ENCODE measurements at places on chromosomes 1 and 21.

- DNase-seq: no peak
Observed at GRCh38 chr1:175176246-175176645, 16.3 kb downstream of the KIAA0040 start.

DNA sequence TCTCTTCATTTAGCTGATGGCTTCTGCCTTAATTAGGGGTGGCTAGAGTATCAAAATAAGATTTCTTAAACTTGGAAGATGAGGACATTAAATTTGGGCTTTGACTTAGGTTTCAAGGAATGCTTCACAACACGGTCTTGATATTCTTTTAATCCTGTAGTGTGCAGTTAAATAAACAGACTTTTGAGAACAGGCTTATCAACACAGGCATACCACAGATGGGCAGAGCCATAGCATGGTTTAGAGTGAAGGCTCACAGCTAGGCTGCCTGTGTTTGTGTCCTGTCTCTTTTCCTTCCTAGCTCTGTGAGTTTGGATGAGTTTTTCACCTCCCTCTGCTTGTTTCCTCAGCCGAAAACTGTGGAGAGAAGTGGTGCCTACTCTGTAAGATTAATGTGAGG, 102.3 kb upstream of the IPO9 start:
- no peak for DNase-seq

- DNase-seq: no peak
Observed at GRCh38 chr1:11784256-11784992, 21.3 kb downstream of the MTHFR start.

- peak; percentile 32 for DNase-seq
Observed at GRCh38 chr1:202807451-202807925, 733 bp downstream of the KDM5B start.

DNA sequence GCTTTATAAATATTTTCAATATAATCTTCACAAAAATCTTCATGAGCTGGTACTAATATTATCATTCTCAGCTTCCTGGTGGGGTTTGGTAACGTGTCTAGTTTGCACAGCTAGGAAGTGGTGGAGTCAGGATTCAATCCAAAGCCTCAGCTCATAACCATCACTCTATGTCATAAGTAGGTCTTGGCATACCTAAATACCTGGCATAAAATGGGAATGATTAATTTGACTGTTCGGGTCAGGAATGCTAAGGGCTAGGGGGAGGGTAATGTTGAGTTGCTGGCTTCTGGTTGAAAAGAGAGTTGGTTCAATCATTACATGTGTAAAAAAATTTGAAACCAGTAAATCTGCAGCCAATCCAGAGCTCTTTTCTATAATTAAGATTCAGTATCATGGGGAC, 5.6 kb upstream of the SAMSN1 start:
- DNase-seq: no peak

DNA sequence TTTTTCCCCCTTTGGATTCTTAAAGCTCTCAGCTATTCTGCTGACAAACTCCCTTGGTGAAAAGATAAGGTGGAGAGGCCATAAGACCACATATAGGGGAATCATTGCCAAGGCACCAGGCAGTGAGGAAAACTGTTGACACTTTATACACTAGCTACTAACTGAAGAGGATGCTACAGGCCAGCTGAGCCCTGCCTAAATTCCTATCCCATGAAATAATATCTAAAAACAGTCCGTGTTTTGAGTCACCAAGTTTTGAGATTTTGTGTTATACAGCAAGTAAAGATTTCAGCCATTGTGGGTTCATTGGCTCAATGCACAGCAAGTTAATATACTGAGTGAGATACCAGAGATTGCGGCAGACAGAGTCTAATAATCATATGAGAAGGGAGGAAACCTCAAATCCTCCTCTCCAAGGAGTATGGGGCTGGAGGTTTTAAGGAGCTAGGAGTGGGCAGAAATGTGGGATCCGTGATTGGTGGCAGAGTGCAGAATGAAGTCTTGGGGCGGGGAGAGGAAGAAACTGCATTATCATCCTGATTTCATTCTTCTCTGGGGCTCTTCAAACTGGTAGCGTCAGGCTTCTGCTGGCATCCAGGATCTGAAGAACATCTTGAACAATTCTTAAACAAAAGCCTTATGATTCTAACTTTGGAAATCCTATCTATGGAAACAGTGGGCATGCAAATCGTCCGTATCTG, 9.2 kb downstream of the CLDN8 start:
- no peak for DNase-seq

DNA sequence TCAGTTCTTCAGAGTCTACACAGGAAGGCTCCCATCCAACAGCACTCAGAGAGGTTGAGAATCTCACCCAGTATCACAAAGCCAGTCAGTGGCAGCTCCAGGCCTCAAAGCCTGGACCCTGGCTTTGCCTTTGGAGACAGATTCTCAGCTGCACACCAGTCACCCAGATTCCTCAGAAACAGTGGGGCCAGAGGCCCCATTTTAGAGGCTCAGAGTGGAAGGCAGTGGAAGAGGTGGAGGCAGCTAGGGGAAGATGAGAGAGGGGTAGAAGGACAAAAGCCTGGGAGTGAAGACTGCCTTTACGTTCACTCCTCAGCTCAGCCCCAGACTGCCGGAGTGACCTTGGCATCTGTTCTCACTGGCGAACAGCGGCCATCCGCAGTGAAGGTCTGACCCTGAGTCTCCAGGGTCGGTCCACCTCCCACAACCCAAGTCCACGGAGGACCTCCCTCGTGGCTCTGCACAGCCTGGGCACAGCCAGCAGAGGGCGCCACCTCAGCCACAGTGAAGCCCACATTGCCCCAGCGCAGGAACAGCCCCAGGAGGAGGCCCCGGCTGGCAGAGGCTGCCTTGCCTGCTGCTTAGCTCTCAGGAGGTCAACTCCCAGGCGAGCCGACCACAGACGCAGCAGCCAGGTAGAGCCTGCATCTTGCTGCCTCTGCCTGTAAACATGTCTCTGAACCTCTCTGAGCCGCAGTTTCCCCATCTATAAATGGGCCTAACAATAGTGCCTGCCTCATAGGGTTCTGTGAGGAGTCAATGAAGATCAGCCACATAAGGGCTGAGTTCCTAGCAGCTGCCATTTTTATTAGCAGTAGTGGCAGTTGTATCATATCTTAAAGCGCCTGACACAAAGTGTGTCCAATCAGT, 5.9 kb upstream of the FNDC5 start:
- peak; percentile 62 for DNase-seq

DNA sequence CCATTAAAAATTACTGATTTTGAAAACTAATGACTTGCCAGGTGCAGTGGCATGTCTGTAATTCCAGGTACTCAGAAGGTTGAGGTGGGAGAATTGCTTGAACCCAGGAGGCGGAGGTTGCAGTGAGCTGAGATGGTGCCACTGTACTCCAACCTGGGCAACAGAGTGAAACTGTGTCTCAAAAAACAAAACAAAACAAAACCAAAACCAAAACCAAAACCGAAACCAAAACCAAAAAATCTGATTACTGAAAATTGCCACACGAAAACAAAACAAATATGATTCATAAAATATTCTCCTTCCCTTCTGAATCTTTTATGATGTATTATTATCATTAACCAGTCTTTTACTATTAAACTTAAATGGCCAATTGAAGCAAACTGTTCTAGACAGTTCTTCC, 74.1 kb downstream of the SERINC2 start:
- no peak for DNase-seq

DNA sequence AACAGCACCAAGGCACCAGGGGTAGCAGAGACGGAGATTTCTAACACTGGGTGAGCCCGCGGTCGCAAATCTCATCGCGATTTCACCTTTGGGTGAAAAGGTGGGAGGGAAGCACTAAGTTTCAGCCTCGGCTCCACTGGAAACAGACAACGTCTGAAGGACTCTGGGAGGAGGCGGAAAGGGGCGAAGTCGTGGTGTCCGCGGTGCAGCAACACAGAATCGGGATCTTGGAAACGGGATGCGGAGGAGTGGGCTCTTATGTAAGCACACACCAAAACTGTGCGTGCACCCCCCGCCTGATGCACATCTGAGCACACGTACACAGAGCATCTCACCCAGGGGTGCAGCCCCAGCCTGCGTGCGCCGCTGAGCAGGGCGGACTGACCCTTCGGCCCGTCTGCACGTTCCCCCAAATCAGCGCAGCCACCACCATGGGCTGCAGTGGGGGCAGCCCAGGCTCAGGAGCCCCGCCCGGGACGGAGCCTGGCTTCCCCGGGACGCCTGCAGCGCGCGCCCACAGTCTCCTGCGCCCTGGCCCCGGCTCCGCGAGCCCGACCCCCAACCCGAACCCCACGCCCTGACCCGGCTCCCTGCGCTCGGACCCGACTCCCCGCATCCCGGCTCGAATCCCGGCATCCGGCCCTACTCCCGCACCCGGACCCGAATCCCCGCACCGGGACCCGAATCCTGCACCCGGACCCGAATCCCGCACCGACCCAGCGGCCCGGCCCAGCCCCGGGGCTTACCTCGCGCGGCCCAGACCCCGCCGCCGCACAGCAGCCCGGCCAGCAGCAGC, 670 bp downstream of the CLSTN1 start:
- no peak for DNase-seq

DNA sequence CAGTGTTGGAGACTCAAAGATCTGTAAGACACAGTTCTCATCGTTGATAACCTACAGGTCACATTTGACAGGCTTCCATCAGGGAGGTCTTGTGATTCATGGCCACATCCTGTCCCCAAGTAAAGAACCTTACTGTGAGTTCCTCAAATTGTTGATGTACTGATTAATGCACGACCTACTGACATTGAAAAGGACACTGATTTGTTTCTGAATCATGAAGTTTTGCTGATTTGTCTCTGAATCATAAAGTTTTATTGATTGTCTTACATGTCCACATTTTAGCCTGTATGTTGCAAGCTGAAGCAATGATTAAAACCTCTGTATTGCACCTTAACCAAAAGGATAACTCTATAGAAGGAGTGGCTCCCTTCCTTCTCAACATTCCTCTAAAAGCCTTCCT, 476.3 kb upstream of the RUNX1 start:
- no peak for DNase-seq

- DNase-seq: no peak
Observed at GRCh38 chr21:38597421-38597820, 99.1 kb upstream of the ERG start.

- no peak for DNase-seq
Observed at GRCh38 chr1:29752141-29752540, 515.8 kb downstream of the PTPRU start.

DNA sequence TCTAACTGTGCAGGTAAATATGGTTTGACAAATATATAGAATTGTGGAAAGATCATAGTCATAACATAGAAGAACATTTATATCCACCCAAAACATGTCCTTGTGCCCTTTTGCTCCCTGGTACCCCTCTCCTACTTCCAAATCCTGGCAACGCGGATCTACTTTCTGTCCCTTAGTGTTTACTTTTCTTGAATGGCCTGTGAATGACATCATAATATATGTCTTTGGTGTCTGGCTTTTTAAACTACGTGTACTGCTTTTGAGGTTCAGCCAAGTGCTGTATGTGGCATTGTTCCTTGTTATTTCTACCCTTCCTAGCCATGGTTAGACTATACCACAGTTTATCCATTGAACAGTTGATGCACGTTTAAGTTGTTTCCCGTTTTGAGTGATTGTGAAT, 155.6 kb downstream of the SDCCAG8 start:
- no peak for DNase-seq

GRCh38 chr1:70382682-70383081, 28.2 kb upstream of the ANKRD13C start:
- no peak for DNase-seq

DNA sequence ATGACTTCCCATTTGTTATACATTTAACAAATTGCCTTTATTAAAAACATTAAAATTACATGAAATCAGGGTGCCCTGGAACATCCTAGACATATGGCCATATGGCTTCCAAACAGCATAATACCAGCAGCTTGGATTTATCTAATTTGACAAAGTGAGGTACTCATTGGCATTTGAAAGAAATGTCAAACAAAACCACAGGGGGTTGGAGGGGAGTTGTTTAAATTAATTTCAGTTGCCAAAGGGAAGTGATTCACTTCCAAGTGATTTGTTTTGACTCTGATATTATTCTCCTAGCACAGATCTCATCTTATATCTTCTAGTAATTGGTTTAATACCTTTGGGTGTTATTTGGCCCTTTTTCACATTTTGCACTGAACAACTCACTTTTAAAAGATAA, 24.5 kb upstream of the POU2F1 start:
- no peak for DNase-seq

DNA sequence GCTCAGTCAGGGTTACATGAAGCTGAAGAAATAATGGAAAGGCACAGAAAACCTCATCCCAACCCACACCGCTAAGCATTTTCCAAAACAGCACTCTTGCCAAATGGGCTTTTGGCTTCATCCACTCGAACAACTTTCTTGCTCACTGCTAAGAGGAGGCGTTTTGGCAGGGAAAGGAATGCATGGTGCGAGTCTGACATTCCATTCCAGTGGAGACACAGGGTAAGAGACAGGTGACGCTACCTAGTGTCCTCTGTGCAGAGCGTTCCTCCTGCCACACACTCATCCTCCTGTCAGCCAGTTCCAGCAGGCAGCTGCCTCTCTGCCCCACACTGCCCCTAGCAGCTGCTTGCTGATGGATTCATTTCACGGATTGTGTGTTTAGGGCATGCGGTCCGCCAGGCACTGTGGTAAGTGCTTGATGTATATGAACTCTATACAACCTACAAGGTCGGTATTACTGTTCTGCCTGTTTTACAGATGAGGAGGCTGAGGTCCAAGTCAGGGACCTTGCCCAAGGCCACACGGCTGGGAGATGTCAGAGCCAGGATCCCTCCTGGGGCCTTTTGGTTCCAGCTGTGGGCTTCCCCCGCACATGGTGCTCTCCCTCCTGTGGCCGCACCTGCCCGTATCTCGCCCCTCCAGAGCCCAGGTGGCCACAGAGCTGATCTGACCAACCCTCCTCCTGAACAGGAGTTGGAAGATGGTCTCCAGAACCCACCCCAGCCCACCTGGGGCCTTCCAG, 25.7 kb upstream of the BACE2 start:
- DNase-seq: no peak

GRCh38 chr1:48114596-48115382, 107.7 kb upstream of the SLC5A9 start:
- no peak for DNase-seq

DNA sequence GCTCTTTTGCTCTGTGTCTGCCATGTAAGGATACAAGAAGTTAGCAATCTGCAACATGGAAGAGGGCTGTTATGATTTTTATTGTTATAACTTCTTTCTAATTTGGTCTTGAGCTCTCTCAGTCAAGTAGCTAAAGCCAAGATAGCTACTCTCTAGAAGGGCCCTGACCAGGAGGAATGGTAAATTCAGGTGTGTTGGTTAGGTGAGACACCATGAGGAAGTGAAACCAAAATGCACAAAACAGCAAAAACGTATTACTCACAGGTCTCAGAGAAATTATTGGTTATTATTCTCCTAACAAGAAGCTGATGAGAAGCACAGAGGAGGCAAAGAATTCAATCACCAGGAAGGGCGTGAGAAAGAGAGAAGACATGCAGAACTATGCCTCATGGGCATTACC, 51.8 kb upstream of the INSL5 start:
- DNase-seq: no peak

GRCh38 chr1:92583821-92584760, 97.4 kb upstream of the GFI1 start:
- no peak for DNase-seq

All from hematopoietic multipotent progenitor cell treated with erythropoietin and hydrocortisone succinate and interleukin-3 and kit ligand, for 17 days (in vitro differentiated cells).